Lung (tissue), 17 donors: ENCODE measurements at places on chromosomes 4 and X.

DNA sequence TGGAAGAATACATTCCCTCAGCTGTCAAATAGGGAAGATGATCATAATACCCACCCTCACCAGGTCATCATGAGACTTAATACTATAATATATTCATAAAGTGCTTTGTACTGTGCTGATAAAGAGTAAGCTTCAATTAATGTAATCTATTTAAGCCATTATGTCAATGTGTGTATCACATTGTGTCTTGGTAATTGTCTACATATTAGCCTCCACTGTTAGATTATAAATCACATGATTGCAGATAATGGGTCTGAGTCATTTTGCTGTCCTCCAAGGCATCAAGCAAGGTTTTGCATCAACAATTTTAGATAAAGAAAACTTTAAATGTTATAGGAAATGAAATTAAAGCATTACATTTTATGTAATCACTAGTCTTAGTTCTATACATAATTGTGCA is 45.2 kb upstream of the CEP135 start:
- DNase-seq = no peak

GRCh38 chr4:150244600-150244999 is 166.4 kb downstream of the DCLK2 start:
- peak; percentile 67 for DNase-seq

GRCh38 chr4:18675586-18676525 is 654.3 kb upstream of the LCORL start:
- DNase-seq = no peak

GRCh38 chrX:145820825-145821224 is 3.2 kb downstream of the SLITRK2 start:
- no peak for DNase-seq

- DNase-seq = no peak
These were observed at the start of gene OTOP1 for GRCh38 chr4:4226606-4227438. Gene OTOP1 (minus strand): TSS chr4:4226929. CDS start chr4:4226864, 65 bp downstream.

- DNase-seq = no peak
These were observed 479.5 kb downstream of the SPRY1 start for GRCh38 chr4:123876143-123876542.

GRCh38 chrX:74510401-74510800 is 89.1 kb downstream of the SLC16A2 start:
- no peak for DNase-seq

DNA sequence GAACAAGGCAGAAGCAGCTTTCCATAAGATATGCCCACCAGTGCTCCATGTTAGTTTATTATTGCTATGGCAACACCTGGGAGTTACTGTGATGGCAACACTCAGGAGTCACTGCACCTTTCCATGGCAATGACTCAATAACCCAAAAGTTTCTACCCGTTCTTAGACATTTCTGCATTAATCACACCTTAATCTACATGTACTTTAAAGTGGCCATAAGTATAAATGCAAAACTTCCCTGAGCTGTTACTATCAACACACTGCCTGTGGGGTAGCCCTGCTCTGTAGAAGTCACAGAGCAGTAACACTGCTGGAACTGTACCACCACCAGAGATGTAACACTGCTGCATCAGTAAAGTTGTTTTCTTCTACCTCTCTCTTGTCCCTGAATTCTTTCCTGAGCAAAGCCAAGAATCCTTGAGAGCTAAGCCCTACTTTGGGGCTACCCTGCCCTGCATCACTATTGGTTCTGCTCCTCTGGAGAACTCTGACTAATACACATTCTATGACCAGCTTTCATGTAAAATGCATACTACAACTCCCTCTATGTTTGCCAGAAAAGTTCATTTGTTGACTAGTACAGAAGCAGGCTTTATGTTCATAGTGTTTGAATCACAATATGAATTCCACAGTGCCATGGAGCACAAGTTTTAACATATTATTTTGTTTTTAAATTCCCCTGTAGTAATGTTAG is 43.5 kb upstream of the GPR174 start:
- no peak for DNase-seq

- DNase-seq = no peak
These were observed 30.5 kb upstream of the NEUROG2 start for GRCh38 chr4:112546476-112546875.

- DNase-seq = no peak
These were observed 1.2 kb upstream of the TMEM144 start for GRCh38 chr4:158208963-158209640.

DNA sequence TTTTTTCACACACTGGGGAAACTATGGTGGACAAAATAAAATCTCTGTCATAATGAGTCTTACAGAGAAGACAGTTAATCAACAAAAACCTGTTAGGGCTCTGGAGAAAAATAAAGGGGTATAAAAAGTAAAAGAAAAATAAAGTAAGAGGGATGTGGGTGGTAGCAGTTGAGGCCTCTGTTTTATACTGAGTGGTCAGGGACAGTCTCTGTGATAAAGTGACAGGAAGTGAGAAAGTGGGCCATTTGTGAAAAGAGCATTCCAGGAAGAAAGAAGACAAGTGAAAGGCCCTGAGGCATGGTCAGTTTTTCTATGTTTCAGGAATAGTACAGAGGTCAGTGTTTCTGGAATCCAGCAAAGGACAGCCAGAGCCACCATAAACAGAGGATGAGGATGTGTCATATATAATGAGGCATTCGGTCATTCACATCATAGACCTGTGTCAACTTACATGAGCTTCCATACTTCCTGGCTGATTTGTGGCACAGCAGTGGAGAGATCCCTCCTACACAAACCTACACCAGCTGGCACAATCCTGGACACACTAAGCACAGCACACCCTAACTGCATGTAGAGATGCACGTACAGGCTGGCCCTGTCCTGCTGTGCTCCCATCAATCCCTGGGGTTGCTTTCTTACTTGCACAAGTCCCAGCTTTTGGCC is 64.4 kb upstream of the NAP1L5 start:
- DNase-seq = no peak

DNA sequence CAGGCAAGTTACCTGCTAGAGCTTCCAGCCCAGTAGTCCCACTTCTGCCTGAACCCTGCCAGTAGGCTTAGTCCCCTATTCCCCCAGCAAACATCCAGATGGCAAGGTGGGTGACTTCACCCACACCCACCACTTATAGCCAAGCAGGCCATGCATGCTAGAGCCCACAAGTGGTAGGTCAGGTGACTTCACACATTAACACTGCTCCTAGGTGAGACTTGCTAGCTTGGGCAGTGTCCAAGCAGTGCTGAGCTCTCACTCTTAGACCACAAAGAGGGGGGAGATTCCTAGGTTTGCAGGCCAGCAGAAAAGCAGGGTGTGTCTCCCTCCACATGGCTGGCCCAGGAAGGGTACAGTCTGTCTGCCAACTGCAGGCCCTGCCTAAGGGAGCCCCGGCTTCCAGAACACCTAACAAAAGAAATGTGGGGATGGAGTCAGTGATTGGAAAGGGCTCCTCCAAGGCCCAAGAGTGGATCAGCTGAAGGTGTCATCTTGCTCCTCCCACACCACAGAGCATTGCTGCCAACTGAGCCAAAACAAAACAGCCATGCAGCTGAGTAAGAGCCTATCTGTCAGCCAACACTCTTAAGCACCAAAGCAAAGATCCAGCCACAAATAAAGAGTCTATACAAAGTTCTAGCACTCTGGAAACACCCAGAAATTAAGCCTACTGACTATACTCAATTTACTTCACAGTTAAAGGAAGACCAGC is 158.1 kb upstream of the USP38 start:
- DNase-seq = no peak

DNA sequence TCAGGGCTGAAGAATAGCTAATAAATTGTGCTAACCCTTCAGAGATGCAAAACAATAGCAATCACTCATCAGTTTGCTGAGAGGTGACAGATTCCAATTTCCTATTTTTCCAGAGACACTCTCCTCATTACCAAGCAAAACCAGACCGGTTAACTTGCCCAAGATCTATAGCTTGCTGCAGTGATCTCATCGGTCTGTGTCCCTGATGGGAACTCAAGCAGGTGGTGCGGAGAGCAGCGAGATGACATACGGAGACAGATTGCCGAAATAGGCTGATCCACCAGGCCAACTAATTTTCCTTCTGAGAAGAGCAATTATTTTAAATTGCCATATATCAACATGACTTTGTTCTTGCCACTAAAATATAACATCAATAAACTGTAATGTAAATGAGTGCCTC is 10.5 kb upstream of the DCHS2 start:
- no peak for DNase-seq

GRCh38 chr4:103934178-103934789 is 214.5 kb upstream of the TACR3 start:
- DNase-seq = peak; percentile 68
